Activated naive CD8-positive, alpha-beta T cell treated with anti-CD3 and anti-CD28 coated beads, Interleukin-2, amount 50 U/mL, for 24 hours (primary cell): ENCODE measurements at places on chromosomes 3 and 15.

GRCh38 chr15:64950888-64951287, 38.8 kb downstream of the SPG21 start:
- DNase-seq: no peak

DNA sequence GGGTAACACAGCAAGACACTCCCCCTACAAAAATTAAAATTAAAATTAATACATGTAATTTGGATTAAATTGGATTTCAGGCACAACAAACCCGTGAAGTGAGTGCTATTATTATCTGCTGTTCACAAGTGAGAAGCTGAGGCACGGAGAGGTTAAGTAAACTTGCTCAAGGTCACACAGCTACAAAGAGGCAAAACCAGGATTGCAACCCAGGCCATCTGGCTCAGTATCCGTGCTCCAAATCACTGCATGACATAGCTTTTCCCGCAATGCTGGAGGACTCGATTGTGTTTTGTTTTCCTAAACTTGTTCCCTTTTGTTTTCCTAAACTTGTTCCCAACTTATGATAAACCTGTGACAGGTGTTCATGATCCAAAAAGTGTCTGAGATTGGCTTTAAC, 19.9 kb upstream of the C15orf39 start:
- DNase-seq: no peak

- no peak for DNase-seq
Measured at GRCh38 chr15:78059110-78059839, 18.2 kb downstream of the TBC1D2B start.

GRCh38 chr3:186998937-186999368, 68.6 kb downstream of the ST6GAL1 start:
- no peak for DNase-seq
